Pulmonary artery endothelial cell (primary cell): ENCODE measurements at places on chromosomes 5 and 9. TPM values are rescaled to one million over a fixed set of nuclear protein-coding genes. Genes with fewer than 3 reads are reported as not detected.

- DNase-seq = no peak
Observed at GRCh38 chr5:125655156-125655555, 768.1 kb upstream of the GRAMD2B start.

DNA sequence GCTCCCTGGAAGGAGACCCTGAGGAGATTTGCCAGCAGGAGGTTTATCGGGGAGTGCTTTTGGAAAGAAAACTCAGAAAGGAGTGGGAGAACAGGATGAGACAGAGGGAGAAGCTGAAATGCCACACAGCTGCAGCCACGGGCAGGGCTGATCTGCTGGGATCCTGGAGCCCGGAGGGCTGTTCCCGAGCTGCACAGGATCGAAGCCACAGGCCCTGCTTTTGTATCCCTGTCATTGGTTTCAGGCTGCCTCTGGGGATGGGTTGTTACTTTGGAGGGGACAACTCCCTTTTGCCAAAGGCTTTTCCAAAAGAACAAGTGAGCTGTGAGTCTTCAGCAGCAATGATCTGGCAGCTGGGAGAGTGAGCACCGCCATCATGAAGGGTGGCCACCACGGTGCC is 152.5 kb upstream of the PTCH1 start:
- DNase-seq = no peak

The ZBED3 gene
- total RNA-seq = 1.7 and 3.6 TPM in 2 replicates

DNA sequence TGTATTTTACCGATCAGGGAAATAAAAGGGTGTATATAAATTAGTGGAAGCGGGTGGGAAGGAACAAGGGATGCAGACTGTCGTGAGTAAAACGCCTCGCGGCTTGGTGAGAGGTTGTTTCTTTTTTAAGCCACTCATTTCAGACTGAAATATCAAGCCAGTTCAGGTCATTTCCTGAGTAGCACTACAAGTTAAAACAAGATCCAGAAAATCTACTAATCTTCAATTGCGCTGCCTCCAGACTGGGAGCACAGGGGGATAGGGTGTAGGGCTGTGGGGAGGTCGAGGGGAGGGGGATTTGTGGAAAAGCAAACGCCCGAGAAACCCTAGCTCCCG is 140.8 kb downstream of the TSSK1B start:
- no peak for DNase-seq

The TNFSF8 gene
- total RNA-seq = not detected in 2 replicates

- DNase-seq = no peak
Observed at GRCh38 chr9:107737987-107738743, 248.6 kb upstream of the KLF4 start.

DNA sequence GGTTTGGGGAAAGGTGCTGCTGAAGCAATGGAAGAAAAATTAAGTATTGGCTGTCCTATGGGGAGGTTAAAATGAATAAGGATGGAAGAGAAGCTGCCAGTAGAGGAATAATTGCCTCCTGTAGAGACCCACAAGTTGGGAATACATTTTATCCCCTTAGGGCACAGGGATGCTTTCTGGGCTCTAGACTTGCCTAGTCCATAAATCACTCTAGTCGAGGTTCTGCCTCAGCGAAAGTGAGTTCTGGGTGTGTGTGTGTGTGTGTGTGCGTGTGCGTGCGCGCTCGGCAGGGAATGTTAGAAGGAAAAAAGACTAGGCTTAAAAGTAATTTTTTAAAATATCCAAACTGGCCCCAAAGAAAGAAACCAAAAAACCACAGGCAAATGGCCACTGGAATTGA is 291.6 kb downstream of the DOCK8 start:
- no peak for DNase-seq

DNA sequence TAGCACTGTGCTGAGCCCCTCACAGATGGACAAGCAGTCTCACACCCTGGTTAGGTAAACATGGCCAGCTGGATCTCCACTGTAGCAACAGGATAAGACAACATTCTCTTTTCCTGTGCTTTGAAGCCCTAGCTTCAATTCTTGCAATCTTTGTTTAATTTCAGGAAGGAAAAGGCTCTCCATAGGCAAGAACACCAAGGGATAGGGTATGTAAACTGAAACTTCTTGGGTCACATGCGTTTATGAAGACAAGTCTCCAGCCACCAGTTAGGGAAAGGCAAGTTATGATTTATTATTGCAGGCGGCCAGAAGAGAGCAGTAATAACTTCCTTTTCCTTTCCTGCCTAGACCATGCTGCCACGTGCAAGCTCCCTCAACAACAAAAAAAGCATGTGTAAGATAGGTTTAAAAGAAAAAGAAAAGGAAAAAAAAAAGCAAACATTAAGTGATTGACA is 50.1 kb upstream of the POU5F2 start:
- DNase-seq = peak; percentile 68

DNA sequence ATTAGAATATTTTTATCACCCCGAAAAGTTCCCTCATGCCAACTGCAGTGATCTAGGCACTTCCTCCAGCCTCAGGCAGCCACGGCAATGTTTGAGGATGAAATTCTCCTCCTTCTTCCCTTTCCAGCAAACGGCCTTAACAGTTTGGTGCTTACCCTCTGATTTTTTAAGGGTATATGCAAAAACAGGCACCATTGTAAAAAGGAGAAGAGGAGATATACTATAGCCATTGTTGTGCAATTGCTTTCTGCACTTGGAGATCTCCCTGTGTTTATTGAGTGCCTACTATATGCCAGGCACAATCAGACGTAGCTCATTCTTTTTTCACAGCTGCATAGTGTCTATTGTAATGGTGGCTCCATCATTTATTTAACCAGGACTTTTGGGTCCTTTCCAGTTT is 29.4 kb downstream of the GSN start:
- DNase-seq = no peak

DNA sequence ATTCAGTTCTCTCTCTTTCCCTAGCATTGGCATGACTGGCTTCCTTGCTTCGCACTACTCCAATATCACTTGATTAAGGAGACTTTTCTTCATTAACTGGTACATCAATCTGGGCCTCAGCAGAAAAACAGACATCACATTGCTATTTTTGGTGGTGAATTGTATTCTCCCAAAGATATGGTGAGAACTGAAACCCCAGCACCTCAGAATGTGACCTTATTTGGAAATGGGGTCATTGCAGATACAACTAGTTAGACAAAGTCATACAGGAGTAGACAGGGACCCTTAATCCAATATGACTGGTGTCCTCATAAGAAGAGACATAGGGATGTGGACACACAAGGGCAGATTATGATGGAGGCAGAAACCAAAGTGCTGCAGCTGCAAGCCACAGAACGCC is 7.5 kb upstream of the RAD23B start:
- no peak for DNase-seq

DNA sequence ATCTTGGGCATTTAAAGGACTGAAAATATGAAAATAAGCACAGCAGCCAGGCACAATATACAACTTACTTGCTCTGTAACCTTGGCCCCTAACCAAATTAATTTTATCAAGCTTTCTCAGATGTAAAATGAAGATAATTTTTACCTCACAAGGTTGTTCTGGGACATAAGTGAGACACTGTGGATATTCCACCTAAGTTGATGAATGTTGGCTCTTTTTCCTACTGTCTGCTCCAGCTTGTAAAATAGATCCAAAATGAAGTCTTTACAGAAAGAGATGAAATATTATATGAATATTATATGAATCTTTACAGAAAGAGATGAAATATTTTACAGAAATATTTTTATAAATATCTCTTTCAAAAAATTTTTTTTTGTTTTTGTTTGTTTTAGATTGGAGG is 270.1 kb downstream of the DNAH5 start:
- DNase-seq = no peak

DNA sequence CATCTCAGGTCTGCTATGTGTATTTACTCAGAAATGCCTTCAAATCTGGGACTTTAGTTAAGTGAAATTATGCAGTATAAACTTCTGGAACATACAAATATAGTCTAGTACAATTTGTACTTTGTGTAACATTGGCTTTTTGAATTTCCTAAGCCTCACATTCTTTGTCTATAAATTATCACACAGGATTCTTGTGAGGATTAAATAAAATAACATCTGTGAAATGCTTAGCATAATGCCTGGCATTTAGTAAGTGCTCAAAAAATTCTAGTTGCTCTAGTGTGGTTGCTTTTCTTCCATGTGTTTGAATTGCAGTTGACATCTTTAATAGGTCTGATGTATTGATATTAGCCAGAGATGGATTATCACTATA is 2.6 kb downstream of the HMMR start:
- DNase-seq = no peak

The CARTPT gene
- not detected in 2 replicates for total RNA-seq

DNA sequence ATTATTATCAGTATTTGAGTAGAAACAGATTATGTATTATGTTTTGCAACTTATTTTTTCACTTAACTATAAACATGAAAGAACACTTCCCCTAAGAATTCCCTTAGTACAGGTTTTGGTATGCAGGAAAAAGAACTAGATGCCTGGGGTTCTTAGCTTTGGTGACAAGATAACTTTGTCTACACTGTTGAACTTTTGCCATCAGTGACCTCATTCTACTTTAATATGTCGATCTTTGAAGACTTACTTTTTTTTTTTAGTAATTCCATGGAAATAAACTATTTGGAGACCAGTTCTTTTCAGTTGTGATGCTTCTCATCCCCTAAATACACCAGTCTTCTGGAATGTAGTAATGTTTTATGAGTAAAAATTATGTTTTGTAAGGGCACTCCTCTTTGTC is 34.3 kb downstream of the ZNF462 start:
- no peak for DNase-seq

DNA sequence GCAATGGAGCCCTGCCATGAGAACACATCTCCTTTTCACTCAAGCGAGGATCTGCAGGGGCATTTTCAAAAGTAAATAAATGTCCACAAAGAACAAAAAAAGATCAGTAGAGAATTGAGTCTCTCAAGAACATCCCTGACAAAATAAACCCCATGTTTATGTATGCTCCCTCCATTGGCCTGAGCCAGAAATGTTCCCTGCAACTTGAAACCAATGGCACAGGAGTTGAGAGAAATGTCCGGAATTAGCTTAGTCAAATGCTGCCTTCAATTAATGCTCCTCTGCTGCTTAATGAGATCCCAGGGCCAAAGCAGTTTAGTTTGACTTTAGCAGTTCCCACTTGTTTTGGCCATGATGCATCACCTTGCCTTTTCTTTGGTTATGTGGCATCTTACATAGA is 238.3 kb downstream of the EBF1 start:
- DNase-seq = no peak

DNA sequence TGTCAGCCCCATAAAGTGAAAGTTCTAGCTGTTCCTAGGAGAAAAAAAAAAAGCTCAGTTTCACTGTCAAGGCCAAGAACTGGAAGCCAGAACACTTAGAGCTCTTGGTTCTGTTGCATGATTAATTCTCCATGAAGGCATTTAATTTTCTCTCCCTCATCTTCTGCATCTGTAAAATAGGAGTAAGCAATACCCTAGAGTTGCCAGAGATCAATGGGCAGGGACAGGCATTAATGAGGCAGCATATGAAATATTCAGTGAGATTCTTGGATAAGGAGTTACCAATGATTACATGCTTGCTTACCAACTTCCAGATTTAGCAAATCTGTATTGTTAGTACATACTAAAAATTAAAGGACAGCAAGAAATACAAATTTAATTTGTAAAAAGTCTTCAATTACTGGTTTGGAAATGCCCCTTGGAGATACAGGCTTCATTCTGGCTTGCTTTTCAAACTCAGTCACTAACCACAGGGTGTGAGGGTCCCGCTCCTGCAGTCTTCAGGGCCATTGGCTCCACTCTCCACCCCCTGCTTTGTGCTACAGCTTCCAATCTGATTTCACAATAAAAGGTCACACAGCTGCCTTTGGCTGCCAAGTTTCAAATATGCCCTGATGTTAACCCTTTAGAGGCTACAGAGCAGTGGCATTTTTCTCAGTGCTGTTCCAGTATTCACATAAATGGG is 624.6 kb downstream of the BNC2 start:
- no peak for DNase-seq

GRCh38 chr9:78294290-78295176 is 2.4 kb upstream of the PSAT1 start:
- no peak for DNase-seq

GRCh38 chr5:10743951-10744350 is 17.1 kb downstream of the DAP start:
- DNase-seq = no peak

- DNase-seq = no peak
Observed at GRCh38 chr9:92506184-92506857, 24.0 kb upstream of the ASPN start.

DNA sequence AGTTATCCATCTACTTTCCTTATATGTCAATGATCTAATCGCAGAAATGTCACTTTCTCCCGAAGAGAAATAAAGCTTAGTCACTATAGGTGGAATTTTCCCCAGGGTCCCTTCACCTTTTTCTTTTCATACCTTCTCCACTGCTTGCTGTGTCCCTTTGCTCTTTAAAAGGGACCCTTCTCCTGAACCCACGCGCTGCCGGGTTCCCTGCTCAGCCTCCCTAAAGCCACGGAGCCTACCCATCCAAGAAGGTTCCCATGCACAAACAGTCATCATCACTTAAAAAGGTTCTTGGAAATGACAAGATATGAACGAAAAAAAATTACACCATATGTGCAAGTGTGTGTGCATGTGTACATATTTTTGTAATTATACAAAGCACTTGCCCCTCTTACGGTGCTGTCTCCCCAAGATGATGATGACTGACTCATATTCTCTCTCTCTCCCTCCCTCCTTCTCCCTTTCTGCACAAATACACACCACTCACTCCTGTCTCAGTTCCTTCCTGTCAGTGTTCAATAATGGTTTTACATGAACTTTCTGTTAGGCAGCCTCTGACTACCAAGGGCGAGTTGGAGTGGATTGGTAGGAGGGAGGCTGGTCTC is 1.5 kb upstream of the PTPRD start:
- DNase-seq = no peak

The FBP1 gene
- total RNA-seq = 0.95 and 1.5 TPM in 2 replicates

DNA sequence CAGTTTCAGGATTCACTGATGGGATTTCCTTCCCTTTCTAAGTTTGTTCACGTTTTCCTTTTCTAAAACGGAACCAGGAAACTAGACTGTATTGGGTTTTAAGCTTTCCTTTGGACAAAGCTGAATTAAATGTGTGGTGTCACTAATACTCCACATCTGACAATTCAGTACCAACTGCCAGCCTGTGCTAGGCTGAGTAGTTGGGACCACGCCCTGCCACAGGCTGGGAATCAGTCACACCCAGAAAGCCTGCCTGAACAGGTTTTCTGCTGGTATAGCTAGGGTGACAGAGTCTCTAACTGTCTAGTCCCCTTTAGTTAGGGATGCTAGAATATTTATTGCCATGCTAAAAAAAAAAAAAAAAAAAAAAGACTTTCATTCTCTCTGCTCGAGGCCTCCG is 15.6 kb downstream of the SPACA9 start:
- no peak for DNase-seq

- no peak for DNase-seq
Observed at GRCh38 chr9:128026773-128027541, 40.2 kb downstream of the NAIF1 start.

- no peak for DNase-seq
Observed at GRCh38 chr5:24475101-24475500, 169.7 kb downstream of the CDH10 start.

DNA sequence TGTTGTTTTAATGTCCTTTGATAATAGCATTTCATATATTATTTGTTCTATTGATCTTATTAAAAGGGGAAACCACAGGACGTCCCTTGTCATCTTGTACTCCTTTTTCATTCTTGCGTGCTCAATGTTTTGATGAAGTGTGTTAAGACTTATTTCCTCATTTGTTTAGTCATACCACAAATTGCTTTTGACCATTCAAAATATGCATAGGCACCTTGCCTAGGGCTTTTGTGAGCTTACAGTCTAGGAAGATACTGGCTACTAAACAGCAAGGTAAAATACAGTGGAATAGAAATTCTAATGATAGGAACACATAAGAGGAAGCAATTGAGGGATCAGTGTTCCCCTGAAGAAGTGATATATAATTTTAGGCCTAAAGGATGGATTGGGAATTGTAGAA is 190.3 kb downstream of the WDR70 start:
- DNase-seq = no peak
